Activated naive CD4-positive, alpha-beta T cell treated with anti-CD3 and anti-CD28 coated beads for 36 hours (primary cell): ENCODE measurements at places on chromosomes 3 and 15. TPM values are rescaled to one million over a fixed set of nuclear protein-coding genes. Genes with fewer than 3 reads are reported as not detected.

Gene CHL1
- total RNA-seq = not detected

Gene RBP2
- total RNA-seq = not detected

Gene ECE2
- total RNA-seq = not detected

Gene RYK
- 19.7 TPM for total RNA-seq

Gene GOLGA6B
- not detected for total RNA-seq

Gene GOLGA6A
- 0.84 TPM for total RNA-seq

GRCh38 chr3:113436809-113437208 lies 4.5 kb downstream of the CFAP44 start:
- H3K27me3 ChIP-seq = no peaks in the 10 kb centered on the region
- H3K36me3 ChIP-seq = peaks cover 12% of the 10 kb centered on the region
- DNase-seq = peak; percentile 6
- no peaks in the 10 kb centered on the region for H3K4me1 ChIP-seq
- H3K4me3 ChIP-seq = no peak overlapping the region

GRCh38 chr3:196894557-196895295 lies 27.0 kb downstream of the SENP5 start:
- peaks cover 10% of the 10 kb centered on the region for H3K4me1 ChIP-seq
- no peak overlapping the region for H3K4me3 ChIP-seq
- no peaks in the 10 kb centered on the region for H3K27me3 ChIP-seq
- DNase-seq = no peak
- no peak overlapping the region for H3K27ac ChIP-seq
- peaks cover 2% of the 10 kb centered on the region for H3K36me3 ChIP-seq

DNA sequence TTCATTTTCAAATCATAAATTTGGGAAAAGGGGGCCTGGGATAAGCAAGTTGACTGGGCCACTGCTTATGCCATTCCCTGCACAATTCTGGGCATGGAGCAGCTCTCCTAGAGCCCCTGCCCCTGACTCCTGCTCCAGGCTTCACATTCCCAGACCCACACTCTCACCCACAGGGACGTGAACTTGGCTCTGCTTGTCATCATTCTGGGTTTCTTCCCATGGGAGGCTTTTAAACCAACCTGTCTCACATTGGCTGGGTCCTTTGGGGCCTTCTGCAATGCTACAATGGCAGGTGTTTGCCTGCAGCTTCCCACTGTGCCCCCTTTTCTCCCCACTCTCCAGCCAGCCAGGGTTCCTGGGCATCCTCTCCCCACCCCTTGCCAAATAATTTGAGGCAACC lies 49.1 kb downstream of the CYP19A1 start:
- no peaks in the 10 kb centered on the region for H3K27me3 ChIP-seq
- DNase-seq = no peak
- H3K36me3 ChIP-seq = no peaks in the 10 kb centered on the region
- H3K27ac ChIP-seq = no peak overlapping the region
- H3K4me3 ChIP-seq = no peak overlapping the region

DNA sequence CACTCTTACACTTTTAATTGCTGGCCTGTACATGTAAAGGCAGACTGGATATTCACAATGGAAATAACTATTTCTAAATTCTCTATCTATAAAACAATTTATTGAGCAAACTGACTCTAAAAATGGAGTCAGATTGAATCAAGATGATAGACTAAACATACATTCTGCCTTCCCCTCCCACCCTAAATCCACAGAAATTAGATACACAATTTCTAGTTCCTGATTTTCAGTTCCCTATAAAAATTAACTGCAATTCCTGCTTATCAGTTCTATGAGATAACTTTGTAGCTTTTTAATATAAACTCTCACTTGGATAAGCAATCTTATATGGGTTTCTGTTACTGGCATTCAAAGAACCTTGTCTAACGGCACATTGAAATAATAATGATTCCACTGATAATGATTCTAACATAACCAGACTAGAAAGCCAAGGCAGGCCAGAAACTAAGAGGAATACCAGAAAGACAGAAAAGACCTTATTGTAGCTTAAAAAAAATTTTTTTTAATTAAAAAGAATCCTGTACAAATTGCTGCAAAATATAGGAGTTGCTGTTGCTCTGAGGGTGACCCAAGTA lies 33.1 kb downstream of the TBC1D5 start:
- H3K27me3 ChIP-seq = no peaks in the 10 kb centered on the region
- no peak overlapping the region for H3K4me3 ChIP-seq
- DNase-seq = no peak
- H3K4me1 ChIP-seq = peaks cover 5% of the 10 kb centered on the region
- H3K27ac ChIP-seq = no peak overlapping the region

DNA sequence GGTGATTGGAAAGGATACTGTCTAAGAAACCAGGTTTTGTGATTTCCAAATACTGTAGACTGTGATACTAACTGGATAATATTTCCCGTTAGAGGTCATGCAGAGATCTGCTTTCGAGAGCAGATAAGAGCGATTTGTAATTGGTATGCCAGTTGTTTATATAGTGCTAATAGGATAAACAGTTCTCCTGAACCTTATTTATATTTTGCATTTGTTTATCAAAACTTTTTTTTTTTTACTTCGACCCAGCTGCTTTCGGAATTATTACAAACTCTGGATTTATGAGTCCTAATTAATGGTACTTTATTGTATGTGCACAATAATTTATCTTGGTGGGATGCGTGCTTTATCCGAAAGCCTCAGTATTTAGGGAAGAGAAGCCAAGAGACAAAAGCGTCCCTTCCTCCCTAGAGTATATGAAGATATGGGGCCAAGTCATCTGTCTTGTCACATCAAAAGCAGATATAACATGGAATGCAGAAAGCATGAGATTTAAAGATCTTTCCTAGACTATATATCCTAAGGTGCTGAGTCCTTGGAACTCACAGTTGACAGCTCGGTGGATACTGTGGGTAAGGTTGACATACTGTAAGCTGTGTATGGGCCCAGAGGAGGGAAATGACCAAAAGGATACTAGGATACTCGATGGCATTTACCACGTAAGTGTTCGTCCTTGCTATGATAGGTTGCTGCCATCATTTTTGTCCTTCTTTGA lies 62.2 kb downstream of the SMAD6 start:
- peaks cover 16% of the 10 kb centered on the region for H3K27me3 ChIP-seq
- no peak overlapping the region for H3K4me3 ChIP-seq
- H3K4me1 ChIP-seq = no peaks in the 10 kb centered on the region
- H3K27ac ChIP-seq = no peak overlapping the region
- no peaks in the 10 kb centered on the region for H3K36me3 ChIP-seq
- DNase-seq = no peak

- no peak for DNase-seq
- H3K27me3 ChIP-seq = peaks cover 20% of the 10 kb centered on the region
- no peak overlapping the region for H3K4me3 ChIP-seq
- H3K4me1 ChIP-seq = no peaks in the 10 kb centered on the region
- H3K36me3 ChIP-seq = no peaks in the 10 kb centered on the region
Measured at GRCh38 chr3:159902546-159903314, 85.9 kb upstream of the IL12A start.

DNA sequence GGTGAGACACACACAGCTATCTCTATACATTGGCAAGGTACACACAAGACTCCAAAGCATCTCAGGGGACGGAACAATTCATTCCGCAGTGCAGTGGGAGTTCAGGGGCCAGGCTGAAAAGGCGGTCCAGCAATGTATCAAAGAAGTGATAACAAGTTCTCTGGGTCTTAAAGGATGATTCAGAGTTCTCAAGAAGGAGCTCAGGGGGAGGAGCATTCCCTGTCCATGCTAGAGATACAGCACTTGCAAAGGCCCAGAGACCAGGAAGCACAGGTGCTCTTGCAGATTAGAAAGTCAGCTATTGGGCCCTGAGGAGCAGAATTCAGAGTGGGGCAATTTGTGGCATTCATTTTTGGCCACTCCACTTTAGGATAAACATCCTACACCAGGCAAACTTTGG lies 34.9 kb downstream of the MECOM start:
- no peaks in the 10 kb centered on the region for H3K36me3 ChIP-seq
- H3K4me3 ChIP-seq = no peak overlapping the region
- H3K4me1 ChIP-seq = peaks cover under 1% of the 10 kb centered on the region
- no peak for DNase-seq
- H3K27ac ChIP-seq = no peak overlapping the region
- H3K27me3 ChIP-seq = peaks cover 2% of the 10 kb centered on the region

DNA sequence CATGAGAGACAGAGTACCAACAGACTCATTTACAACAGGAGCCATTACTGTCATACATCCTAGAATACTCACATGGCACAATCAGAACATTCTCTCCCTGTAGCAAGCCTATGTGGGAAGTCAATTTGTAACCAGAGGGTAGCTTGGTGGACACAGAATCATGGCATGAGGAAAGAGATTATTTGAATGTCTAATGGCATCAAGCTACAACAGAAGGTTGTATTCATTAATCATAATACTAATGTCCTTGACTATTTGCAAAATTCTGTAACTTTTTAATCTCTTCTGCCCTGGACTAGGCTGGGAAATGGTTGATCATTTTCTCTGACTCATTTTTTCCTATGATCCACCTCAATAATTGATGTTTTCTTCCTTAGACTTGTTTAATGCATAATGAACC lies 345.2 kb upstream of the IL12A start:
- H3K4me1 ChIP-seq = no peaks in the 10 kb centered on the region
- H3K36me3 ChIP-seq = no peaks in the 10 kb centered on the region
- no peak overlapping the region for H3K4me3 ChIP-seq
- H3K27me3 ChIP-seq = no peaks in the 10 kb centered on the region

- no peak overlapping the region for H3K27ac ChIP-seq
- no peak for DNase-seq
- H3K4me1 ChIP-seq = peaks cover 26% of the 10 kb centered on the region
- peaks cover 34% of the 10 kb centered on the region for H3K36me3 ChIP-seq
Measured at GRCh38 chr3:42552830-42553229, 28.9 kb downstream of the SEC22C start.
